ENCODE measurements at places on chromosomes 3 and 15.

- peak; percentile 89 for DNase-seq
Measured at GRCh38 chr3:16048435-16049318, 125.8 kb upstream of the GALNT15 start.

GRCh38 chr3:73622091-73622805 is 2.5 kb downstream of the PDZRN3 start:
- no peak for DNase-seq

- DNase-seq, result peak; percentile 86
Measured at GRCh38 chr3:148861277-148861869, 3.7 kb upstream of the CPA3 start.

DNA sequence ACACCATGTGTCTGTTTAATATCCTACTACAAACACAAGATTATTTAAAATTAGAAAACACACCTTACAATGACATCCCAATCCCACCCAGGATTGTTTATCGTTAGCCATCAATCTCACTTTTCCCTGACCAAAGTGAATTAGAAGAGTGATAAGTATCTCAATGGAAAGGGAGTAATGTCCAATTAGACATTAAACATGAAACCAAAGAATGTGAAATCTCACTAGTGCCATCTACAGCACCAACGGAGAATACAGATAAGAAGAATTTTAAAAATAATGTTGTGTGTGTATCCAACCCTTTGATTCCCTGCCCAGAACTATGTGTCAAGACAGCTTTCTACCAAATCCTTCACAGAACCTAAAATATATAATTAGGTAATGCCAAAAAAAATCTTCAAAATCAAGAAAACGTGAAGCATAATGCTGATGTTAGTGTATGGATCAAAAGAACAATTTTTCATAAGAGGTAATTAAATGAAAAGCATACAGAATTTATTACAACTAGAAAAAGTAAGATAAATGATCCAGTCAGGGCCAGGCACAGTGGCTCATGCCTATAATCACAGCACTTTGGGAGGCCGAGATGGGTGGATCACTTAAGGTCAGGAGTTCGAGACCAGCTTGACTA is 64.2 kb downstream of the SCAPER start:
- DNase-seq, result peak; percentile 61

- peak; percentile 23 for DNase-seq
Measured at GRCh38 chr15:42494998-42495360, 455 bp upstream of the SNAP23 start.

GRCh38 chr3:194489736-194490612 is 3.2 kb upstream of the ATP13A3 start:
- DNase-seq, result peak; percentile 50

DNA sequence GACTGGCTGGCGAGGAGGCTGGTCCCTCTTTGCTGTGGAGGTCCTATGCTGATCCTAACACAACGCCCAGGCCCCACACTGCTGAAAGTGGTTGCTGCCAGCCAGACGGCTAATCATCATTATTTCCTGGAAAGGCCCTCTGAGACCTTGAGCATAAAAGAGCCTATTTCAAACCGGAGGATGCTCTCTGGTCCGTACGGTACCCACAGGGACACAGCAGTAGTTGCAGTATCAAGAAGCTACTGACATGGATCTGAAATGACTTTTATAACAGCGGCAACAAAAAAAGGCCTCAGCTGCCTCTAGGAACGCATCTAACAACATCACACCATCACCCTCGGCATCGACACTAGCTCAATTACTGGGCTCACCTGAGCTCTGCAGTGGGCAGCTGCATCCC is 59.1 kb upstream of the FOXB1 start:
- no peak for DNase-seq

DNA sequence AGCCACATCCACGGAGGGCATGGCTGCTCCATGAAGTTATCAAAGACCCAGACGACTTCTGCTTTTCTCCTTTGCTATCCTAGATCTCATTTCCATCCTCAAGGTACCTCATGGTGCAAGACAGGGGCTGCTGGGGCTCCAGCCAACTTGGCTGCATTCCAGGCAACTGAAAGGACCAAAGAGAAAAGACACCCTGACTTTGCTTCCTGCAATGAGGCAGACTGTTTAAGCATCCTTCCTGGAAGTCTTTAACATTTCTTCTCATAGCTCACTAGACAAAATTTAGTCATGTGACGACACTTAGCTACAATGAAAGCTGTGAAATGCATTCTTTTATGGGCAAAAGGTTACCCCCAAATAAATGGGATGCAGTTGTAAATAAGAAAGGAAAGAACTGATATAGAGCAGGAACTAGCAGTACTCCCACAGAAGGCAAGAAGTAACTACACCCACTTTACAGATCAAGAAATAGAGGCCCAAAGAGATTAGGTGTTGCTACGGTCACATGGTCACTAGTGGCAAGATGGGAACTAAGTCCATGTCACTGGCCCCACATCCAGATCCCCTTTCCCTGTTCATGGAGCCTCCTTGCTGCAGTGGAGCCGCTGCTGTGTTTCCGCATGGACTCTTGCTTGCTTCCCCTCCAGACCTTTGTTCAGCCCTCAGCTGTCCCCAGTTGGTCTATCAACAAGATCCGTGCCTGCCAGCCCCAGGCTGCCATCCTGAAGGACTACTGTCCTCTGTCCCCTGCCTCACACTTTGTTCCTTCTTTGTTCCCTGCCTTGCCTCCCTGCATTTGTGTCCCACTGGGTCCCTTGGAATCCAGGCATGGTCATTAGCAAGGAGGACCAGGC is 107.0 kb downstream of the XXYLT1 start:
- peak; percentile 76 for DNase-seq

DNA sequence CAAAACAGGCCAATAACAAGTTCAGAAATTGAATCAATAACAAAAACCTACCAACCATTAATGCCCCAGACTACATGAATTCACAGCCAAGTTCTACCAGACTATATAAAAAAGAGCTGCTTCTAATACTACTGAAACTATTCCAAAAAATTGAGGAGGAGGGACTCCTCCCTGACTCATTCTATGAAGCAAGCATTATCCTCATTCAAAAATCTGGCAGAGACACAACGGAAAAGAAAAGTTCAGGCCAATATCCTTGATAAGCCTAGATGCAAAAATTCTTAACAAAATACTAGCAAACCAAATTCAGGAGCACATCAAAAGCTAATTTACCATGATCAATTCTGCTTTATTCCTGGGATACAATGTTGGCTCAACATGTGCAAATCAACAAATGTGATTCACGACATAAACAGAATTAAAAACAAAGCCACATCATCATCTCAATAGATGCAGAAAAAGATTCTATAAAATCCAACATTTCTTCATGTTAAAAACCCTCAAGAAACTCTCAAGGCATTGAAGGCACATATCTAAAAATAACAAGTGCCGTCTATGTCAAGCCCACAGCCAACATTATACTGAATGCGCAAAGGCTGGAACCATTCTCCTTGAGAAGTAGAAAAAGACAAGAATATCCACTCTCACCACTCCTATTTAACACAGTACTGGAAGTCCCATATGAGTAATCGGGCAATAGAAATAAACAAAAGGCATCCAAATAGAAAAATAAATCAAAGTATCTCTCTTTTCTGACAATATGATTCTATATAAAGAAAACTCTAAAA is 573.6 kb upstream of the GRM7 start:
- DNase-seq, result no peak

DNA sequence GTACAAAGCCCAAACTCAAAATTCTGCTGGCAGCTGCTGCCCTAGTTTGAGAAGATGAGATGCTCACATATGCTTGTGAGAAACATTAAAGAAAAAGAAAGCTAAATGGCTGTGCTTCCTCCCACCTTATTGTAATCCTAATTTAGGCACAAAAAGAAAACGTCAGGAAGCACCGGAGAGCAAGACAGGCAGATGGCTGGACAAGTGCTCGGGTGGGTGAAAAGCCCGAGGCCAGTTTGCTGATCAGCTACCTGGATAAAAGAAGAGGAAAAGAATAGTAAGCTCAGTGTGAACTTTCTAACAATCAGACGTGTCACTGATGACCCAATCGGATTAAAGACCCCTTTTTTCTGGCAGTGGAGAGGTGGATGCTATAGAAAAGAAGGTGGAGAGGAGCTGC is 368.0 kb upstream of the ATP10A start:
- DNase-seq, result no peak

- no peak for DNase-seq
Measured at GRCh38 chr15:31031471-31032067, 40.1 kb upstream of the MTMR10 start.

DNA sequence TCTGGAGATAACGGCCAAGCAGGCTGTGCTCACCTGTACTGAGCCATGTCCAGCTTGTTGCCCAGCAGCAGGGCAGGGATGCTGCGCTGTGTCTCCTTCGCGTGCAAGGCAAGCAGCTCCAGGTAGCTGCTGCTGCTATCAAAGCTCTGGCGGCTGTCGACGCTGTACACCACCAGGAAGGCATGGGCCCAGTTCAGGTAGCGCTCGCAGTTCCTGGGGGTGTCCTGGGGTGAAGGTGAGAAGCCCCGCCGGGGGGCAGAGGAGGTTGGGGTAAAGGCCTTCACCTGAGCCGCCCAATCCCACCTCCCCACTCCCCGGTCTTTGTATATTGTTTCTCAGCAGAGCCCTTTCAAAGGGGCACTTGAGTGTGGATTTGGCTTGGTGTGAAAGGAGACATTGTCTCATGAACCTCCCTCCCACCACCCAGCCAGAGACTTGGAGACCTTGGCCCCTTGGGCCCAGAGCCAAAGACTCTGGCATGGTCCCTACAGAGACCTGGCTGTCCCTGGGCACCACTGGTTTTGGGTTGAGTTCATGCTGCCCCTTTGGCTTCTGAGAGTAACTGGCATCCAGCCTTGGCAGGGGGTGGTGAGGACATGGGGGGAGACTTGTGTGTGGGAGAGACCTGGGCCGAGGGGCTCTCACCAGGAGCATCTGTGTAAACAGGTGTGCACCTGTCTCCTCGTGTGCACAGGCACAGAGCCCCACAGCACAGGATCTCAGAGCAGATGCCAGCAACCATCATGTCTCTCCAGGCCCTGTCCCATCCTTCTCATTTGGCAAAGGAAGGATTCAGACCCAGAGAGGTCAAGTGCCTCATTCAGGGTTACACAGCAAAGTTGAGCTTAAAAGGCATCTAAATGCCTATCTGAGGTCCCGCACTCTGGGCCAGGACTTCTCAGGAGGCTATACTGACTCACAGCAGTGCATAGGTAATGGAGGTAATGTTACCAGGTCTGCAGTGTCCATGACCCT is 9.1 kb downstream of the RASL12 start:
- DNase-seq, result no peak

GRCh38 chr3:71066849-71067261 is 516.7 kb downstream of the FOXP1 start:
- peak; percentile 76 for DNase-seq

- DNase-seq, result no peak
Measured at GRCh38 chr15:61742591-61742990, 317.7 kb downstream of the VPS13C start.

Data from hematopoietic multipotent progenitor cell treated with erythropoietin and hydrocortisone succinate and interleukin-3 and kit ligand, for 4 days (in vitro differentiated cells).